ENCODE measurements at places on chromosomes 7 and 10.

GRCh38 chr10:79628988-79629954 lies 18.5 kb downstream of the SFTPA1 start:
- DNase-seq = no peak

- no peak for DNase-seq
Measured at GRCh38 chr10:132196178-132197113, 9.7 kb downstream of the DPYSL4 start.

DNA sequence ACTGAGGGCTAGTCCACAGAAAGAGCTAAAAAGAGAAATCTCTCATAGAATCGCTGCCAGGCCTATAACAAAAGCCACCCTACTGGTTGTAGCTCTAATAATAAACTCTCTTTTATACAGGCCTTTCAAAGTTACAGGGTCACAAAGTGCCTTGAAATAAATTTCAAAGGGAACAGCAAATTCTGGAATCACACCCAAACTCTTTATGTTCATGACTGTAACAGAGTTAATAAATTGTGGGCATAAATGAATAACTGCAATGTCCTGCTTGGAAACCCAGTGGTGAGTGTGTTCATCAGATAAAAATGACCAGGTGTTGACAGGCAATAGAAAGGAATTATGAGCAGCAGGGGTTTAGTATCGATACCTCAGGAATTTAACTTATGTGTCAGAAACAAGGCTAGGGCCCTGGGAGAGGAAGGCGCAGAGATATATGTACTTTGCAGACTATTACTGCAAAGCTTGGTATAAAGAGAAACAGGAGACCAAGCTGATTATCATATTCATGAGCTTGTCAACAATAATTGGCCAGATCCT lies 9.3 kb downstream of the CDC14C start:
- no peak for DNase-seq

- DNase-seq = no peak
Measured at GRCh38 chr10:70442332-70442988, 979 bp upstream of the NODAL start.

- no peak for DNase-seq
Measured at GRCh38 chr7:158743219-158743618, 38.6 kb upstream of the NCAPG2 start.

DNA sequence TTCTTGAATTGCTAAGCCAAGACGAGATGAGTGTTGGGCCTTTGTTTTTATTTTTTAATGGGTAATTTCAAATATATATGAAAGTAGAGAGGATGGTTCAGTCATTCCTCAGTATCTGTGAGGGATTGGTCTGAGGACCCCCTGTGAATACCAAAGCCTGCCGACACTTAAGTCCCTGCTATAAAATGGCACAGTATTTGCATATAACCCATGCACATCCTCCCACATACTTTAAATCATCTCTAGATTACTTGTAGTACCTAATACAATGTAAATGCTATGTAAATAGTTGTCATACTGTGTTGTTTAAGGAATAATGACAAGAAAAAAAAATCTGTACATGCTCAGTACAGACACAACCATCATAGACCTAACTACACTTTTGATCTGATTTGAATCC lies 73.4 kb downstream of the NOD1 start:
- no peak for DNase-seq

DNA sequence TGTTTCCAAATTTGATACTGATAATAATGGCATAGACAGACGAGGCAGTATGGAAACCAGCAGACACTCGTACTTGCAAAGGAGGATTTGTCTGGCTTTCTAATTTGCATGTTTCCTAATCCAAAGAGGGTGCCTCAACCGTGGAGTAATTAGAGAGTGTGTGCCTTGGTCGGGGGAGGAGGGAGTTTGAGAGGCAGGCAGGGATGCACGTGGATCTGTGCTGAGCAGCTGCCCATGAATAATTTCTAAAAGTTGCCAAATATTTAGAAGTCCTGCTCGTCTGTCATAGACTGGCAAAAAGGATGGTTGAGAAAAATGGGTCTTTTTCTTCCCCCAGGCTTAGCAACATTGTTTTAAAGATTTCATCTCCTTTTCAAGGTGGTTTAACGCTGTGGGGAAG lies 69.4 kb downstream of the PTPRE start:
- DNase-seq = no peak

DNA sequence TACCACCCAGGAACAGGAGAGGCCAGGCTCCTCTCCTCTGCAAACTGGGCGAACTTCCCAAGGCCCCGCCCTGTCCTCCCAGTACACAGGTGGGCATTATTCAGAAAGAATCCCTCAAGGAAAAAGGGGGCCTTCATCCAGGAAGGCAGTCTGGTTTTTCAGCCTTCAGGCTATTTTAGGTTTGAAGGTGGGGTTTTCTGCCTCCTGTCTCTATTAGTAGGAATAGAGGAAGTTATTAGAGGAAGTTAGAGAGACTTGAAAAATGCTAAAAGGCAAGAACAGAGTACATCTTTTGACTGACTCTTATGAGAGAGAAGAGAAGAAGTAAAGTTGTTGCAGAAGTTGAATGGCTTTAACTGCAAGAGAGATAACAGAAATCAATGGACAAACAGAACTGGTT lies 250.9 kb upstream of the SORCS1 start:
- DNase-seq = no peak

- DNase-seq = no peak
Measured at GRCh38 chr7:36217211-36217960, 64.3 kb downstream of the EEPD1 start.

DNA sequence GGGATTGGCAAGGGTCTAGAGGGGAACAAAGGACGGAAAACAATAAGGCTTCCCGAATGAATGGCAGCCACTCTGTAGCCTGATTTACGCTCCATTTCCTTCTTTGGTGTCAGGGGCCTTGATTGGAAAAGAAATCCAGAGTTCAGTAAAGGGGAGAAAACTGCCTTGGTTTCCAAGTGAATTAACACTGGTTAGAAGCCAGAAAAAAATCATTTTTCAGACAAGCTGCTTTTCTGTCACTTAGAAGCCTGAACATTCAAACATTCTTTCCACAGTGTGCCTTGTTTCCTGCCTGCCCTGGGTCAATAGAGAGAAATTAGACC lies 283 bp upstream of the TRDMT1 start:
- no peak for DNase-seq

GRCh38 chr10:92894081-92894655 lies 45.8 kb downstream of the EXOC6 start:
- no peak for DNase-seq

GRCh38 chr7:122767339-122767738 lies 64.6 kb upstream of the RNF148 start:
- no peak for DNase-seq

- DNase-seq = peak; percentile 49
Measured at GRCh38 chr10:103451091-103451813, 918 bp downstream of the CALHM2 start.

DNA sequence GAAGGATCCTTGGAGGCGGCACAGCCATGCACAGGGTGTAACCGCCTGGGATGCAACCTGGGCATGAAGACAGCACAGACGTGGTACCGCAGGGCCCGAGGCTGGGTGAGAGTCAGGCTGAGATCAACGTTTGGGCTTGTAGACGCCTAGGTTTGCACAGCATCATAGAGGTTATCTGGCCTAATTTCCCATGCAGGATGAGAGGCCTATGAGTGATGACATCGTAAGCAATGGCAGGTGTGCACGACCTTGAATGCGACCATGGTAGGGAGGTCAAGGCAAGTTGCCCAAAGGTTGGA lies 7.5 kb downstream of the CALML3 start:
- peak; percentile 1 for DNase-seq

DNA sequence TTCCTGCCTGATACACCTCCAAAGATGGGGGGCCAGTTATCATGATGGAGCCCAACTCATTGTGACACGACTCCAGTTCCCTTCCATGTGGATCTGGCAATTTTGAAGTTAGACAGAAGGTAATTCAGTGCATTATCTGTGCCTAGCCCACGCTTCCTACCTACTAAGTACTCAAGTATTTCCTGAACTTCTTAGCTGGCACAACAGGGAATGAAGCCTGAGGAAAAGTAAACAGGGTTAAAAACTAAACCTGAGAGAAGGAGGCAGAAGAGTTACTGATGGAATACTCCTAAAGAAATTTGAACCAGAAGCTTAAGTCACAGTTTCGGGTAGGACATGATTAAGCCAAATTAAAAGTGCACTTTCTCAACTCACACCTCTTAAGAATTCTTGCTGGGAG lies 1.1 kb upstream of the SEC31B start:
- no peak for DNase-seq

- no peak for DNase-seq
Measured at GRCh38 chr7:127759945-127760421, 108.0 kb downstream of the SND1 start.

DNA sequence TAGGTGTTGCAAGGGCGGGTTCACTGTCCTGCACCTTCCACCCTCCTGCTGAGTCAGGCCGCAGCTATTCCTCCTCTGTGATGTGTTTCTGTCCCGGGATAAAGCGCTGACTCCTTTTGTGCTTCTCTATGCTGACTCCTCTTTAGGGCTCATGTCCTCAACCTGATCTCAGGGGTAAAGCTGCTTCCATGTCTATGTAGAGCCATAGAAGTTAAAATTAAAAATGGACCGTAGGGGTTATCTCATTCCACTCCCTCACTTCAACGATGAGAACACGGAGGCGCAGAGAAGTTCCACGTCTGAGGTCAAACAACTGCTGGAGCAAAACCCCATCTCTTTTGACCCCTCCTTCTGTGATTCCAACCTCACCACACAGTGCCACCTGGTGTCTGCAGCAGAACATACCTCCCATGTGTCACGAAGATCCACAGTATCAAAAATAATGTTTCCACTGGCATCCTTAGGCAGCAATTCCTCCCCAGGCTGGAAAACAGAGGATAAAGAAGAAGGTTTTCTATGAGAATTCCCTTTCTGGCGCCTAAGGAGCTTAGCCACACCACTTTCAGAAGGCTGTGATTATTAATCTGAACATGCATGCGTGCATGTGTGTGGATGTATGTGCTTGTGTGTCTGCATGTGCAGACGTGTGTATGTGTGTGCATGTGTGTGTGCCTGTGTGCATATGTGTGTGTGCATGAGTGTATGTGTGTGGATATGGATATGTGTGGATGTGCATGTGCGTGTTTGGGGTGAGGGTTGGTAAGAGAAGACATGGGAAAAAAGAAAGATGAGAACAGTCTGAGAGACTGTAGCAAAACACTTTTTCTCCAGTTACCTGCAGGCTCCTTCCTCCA lies 81.2 kb upstream of the UCN3 start:
- DNase-seq = peak; percentile 57

DNA sequence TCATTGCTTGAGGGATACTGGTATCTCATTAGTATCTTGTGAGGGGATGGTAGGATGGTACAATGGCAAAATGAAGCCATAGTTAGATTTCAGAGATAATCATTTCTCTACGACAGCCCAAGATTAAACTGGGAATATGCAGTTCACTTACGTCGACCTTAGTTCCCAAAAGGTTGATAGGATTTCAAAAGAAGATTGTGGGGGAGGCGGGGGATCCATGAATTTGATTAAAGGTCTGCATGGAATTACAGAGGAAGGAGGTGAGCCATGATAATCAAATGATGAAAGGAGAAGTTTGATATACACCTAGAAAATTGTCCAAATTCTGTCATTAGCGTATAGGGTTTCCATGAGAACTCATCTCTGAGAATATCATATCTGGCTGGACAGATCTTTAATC lies 206.6 kb downstream of the CELF2 start:
- DNase-seq = no peak

DNA sequence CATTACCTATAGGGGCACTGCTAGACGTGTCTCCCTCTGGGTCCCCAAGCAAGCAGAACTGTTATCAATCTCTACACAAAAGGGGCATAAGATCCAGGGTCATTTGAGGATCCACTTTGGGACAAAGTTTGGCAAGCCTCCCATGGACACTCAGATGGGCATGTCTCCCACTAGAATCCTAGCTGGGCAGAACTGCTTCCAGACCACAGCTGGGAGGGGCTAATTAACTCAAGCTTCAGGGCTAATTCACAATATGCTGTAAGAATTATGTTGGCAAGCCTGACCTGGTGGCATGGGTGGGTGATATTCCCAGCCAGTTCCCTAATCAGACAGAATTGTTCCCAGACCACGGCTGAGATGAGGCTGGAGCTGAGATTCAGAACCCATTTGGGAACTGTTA lies 738.4 kb upstream of the FZD8 start:
- DNase-seq = no peak

DNA sequence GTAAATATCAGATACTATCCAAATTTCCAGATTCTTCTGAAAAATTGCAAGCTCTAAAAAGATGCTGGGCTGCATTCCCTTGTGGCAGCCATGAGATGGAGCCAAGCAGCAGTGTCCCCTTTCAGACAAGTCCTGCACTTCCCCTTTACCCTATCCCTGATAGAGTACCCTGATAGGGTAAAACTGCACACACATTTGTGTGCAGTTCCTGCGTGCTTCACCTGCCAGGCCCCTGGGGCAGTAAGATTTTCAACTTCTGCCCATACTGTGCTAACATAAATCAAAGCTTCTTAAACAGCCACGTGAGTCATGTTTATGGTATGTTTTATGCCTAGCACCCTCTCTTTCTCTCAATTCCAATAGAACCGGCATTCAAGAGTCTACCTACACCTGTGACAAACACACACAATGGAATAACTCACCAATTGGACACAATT lies 52.2 kb downstream of the IFIT5 start:
- DNase-seq = no peak

GRCh38 chr7:2018569-2019460 lies 213.9 kb downstream of the MAD1L1 start:
- no peak for DNase-seq

DNA sequence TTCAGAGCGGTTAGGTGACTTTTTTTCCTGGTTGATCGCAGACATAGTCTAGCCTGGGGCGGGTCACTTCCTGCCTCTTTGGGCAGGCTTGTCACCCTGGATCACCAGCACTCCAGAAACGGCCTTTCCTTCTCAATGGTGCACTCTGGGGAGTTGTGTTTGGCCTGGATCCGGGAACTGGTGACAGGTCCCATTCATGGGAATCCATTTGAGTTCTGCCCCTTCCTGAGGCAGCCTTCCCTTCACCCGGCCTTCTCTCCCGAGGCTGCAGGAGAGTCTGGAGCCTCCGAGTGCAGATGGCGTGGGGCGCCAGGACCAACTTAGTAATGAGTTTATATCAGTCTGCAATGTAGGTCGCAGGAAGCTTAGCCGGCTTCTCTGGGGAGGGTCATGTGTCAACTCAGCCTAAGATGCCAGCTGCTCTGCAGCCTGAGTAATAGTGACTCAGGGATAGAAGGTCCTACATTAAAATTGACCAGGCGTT lies 54.2 kb downstream of the TACR2 start:
- DNase-seq = no peak

- DNase-seq = no peak
Measured at GRCh38 chr10:73902351-73902750, 8.6 kb upstream of the PLAU start.

GRCh38 chr7:26265065-26265464 lies 26.6 kb upstream of the SNX10 start:
- DNase-seq = no peak

- no peak for DNase-seq
Measured at GRCh38 chr10:124668517-124669051, 75.6 kb downstream of the FAM53B start.

- no peak for DNase-seq
Measured at GRCh38 chr7:80945976-80946375, 27.1 kb upstream of the SEMA3C start.

Data from activated CD4-positive, CD25-positive, alpha-beta regulatory T cell treated with anti-CD3 and anti-CD28 coated beads, Interleukin-2, amount 50 U/mL, for 72 hours (primary cell).